ENCODE measurements at places on chromosomes 2 and 18. TPM values are rescaled to one million over a fixed set of nuclear protein-coding genes. Genes with fewer than 3 reads are reported as not detected.

EVX2 gene
- polyA plus RNA-seq = not detected

SULT1C4 gene
- 2.0 TPM for polyA plus RNA-seq

INPP1 gene
- polyA plus RNA-seq = 8.3 TPM

CNGA3 gene
- polyA plus RNA-seq = 0.12 TPM

DNA sequence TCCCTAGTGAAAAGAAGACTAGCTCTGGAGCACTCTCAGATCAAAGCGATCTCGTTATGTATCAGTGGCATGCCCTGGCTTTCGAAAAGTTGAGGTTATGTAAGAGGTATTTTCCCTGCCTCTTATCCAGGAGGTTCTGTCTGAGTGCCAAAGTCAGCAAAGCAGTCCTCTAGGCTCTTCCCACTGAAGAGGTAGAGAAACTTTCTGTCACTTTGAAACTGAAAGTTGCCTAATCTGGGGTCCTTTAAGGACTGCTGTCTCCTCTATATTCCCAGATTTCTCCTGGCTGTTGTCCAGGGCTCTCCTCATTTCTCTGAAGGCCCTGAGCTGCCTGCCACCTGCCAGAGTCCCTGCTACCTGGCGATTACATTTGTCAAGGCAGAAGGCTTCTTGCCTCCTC is 96.3 kb downstream of the B3GNT2 start:
- DNase-seq = peak; percentile 60

DNA sequence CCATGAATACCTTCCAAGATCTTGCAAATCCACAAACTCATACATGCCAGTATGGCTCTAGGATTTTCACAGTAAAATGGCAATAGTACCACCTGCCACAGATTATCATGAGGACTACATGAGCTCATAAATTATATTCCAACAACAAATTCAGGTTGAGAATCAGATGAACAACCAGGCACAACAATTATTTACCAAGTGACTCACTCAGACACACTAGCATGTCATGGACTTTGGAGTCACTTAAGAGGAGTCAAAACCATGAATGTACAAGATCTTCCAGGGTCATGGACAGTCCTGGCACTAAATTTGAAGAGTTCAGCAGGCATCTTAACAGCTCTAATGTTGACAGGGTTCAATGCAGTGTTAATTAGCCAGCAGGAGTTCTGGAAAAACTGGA is 34.4 kb upstream of the BZW1 start:
- no peak for DNase-seq

DNA sequence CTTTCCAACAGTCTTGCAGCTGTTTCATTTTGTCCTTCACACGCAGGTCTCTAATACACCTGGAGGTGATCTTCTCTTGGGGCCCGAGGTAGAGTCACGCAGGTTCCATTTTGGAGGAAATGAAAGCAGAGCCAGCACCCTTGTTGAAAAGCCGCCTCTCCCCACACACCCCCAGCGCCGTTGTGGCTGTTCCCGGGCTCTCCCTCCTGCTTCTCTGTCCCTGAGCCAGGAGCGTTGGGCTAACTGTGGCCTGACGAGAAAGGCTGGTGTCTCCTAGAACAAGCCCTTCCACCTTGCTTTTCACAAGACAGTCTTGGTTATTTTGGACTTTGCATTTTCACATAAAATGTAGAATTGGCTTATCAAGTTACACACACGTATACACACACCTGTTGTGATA is 16.3 kb downstream of the SNED1 start:
- DNase-seq = peak; percentile 15

DNA sequence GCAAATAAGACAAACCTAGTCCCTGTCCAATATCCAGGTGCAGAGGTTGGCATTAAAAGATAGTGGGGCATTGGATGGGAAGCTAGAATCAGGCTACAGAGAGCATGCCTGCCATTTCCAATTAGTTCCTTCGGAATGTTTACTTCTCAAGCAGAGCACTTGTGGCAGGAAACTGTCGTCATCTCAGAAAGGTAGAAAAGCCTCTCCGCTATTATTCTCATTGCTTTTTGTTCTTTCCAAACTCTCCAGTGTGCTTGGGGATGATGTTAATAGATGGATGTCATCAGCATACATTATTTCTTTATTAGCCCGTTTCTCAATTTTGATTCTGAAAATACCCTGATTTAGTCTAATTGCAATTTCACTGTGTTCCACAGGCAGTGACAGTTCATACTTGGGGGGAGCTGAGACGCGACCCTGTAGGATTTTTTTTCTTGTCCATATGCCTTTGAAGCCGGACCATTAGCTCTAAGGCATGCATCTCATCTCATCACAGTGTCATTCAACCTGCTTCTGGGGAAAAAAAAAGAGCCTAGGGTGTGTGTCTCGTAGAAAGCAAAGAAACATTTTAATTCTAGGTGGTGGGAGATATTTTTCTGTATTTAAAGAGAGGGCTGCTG is 7.7 kb downstream of the ASB18 start:
- DNase-seq = no peak

DNA sequence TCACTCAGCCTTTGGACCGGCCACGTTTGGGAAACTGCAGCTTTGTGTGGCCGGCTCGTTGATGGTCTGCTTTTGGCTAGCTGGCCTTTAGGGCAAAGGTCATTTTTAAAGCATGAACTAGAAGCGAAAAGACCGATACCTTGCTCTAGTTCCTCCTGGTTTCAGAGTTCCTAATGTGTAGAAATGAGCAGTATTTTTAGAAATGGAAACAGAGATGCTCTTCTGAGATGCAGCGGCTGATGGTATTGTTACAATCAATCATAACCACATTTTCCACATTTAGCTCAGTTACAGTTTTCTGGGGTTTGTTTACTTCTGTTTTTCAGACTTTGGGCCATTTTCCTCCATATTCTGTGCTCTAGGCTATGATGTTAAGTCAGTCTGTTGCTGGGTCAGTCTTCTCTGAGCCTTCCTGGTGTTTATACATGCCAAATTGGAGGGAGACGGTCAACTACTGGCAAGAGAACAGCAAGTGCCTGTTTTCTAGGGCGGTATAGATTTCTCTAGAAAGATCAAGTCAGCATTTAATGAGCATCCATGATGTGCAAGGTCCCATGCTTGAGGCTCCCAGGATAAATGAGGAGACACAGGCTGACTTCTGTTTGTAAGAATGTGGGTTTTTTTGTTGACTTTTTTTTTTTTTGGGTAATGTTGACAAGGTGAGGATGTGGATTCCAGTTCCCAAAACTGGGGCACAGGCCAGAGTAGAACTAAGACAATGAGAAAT is 28.0 kb downstream of the RNF144A start:
- no peak for DNase-seq

DNA sequence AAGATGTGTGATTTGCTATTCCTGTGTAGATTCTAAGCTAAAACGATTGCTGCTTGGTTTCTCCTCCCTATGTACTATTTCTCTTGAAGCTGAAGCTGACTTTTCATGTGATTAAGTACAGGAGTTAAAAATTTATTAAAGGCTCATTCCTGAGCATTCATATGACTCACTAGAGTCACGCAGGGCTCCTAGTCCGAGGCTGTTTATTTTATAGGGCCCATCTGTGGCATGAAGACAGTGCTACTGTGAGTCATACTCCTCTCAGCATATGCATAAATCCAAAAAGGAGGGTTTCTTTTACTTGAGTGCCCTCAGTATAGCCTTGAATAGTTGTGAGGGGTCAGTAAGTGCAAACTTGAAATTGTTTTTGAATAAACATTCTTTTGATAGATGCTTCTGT is 378.8 kb downstream of the PTPRM start:
- DNase-seq = no peak

DNA sequence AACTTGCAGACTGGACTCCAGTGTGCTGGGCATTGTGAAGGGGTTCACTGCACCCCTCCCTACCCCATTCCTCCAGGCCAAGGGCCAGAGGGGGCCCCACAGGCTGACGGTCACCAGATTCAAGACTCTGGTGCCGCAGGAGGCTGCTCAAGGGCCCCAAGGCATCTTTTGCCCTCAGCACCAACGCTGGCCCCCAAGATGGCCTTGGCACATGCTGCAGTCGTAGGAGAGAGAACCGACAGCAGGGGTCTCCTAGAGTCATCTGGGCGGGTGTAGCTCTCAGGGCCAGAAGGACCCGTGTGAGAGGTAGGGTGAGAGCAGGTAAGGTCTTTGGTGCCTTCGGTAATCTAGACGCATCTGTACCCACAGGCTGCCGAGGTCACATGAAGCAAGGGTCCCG is 18.7 kb upstream of the ODC1 start:
- no peak for DNase-seq

- DNase-seq = no peak
Measured at GRCh38 chr2:60549238-60549927, 4.1 kb downstream of the BCL11A start.

Measured in stomach (tissue), 19 donors.